Right cardiac atrium (tissue), 5 donors: ENCODE measurements at places on chromosomes 7 and 10.

DNA sequence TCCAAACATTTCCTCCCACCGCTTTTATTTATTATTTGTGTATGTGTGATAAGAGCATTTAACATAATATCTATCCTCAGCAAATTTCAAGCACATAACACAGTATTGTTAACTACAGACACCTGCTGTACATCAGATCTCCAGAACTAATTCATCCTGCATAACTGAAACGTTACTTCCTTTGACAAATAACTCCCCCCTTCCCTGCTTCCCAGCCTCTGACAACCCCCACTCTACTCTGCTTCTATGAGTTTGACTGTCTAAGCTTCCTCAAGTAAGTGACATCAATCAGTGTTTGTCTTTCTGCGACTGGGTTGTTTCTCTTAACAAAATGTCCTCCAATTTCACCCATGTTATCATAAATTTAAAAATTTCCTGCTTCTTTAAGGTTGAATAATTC lies 22.1 kb downstream of the C10orf71 start:
- no peak for DNase-seq

- DNase-seq: no peak
These were observed 258.3 kb downstream of the TCERG1L start for GRCh38 chr10:131053192-131053591.

GRCh38 chr7:80794631-80795573 lies 123.9 kb downstream of the SEMA3C start:
- DNase-seq: no peak

- peak; percentile 82 for DNase-seq
These were observed 27.1 kb downstream of the OGDH start for GRCh38 chr7:44633254-44634186.

DNA sequence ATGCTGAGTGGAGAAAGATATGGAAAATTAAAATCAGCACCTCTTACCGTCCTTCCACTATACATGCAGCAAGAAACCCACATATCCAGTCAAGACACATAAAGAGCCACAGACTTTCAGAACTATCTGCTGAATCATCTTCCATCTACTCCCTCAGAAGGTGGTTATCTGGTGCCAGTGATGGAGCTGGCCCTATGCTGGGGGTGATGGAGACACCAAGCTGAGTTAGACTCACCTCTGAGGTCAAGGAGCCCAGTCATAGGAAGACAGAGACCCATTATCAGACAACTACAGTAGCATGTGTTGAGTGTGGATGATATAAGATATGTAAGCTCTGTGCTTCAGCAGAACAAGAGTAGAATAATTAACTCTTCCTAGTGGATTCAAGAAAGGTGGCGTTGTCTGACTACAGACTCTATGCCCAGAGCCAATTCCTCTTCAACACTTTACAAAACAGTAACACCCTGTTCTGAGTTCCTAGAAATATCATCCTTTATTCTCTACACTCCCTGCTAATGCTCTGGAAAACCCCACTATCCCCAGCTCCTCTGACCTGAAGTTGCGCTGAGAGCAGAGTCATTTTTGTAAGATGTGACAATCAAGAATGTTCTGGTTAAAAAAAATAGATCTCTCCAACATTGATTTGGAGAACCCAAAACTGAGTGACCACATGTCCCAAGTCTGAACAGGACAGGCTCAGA lies 14.3 kb downstream of the CYP3A5 start:
- DNase-seq: no peak
